Inflammatory macrophage treated with lipopolysaccharide for 1 hour (primary cell): ENCODE measurements at places on chromosomes 6 and 20.
A peak's percentile ranks its signal among the peaks of the same experiment; 100 is the strongest.

GRCh38 chr6:43247114-43247999 lies 4.1 kb downstream of the TTBK1 start:
- DNase-seq = peak; percentile 55

DNA sequence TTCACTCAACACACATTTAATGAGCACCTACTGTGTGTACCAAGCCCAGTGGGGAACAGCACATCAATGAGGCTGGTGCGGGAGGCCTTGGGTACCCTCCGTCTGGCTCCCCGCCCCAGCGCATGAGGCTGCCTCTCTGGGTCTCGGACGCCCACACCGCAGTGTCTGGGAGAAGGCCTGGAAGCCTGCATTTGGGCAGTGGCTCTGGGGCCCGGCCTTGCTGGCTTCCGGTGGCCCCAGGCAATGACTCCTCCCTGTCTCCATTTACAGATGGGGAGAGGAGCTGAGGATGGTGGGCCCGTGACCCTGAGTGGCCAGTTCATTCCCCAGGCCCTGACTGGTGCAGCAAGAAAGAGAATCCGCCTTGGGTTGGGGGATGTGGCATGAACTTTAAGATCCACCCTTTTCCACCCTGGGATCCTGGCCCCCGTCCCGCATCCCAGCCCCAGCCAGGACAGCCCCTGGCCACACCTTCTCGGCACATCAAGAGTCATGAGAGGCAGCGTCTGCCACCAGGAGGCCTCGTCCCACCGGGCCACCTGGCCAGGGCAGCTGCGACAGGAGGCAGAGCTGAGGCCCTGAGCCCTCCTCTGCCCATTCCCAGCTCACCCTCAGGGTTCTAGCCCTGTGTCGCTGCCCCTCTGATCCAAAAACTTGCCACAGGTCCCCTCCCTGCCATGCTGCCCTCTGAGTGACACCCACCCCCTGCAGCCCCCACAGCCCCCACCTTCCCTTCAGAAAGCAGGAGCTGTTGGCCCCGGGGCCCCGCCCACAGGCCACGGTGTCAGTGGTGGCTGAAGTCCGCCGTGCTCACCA lies 17.5 kb upstream of the MRGBP start:
- no peak for DNase-seq

GRCh38 chr6:21829126-21829525 lies 235.6 kb downstream of the SOX4 start:
- no peak for DNase-seq

DNA sequence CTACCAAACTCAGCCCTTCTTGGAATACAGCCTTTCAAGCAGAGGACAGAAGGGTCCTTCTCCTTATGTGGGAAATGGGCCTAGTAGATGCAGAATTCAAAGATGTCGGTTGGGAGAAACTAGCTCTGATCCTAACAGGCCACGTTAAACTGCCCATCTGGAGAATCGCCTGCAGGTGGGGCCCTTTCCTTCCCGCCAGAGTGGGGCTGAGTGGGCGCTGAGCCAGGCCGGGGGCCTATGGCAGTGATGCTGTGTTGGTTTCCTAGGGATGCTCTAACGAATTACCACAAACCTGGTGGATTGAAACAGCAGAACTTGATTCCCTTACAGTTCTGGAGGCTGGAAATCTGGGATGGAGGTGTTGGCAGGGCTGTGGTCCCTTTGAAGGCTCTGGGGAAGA lies 9.1 kb downstream of the MAPK13 start:
- no peak for DNase-seq

- DNase-seq = no peak
These were observed 33.9 kb downstream of the RIPOR2 start for GRCh38 chr6:24901698-24902328.

GRCh38 chr6:32890831-32891230 lies 36.8 kb downstream of the PSMB9 start:
- DNase-seq = peak; percentile 40

DNA sequence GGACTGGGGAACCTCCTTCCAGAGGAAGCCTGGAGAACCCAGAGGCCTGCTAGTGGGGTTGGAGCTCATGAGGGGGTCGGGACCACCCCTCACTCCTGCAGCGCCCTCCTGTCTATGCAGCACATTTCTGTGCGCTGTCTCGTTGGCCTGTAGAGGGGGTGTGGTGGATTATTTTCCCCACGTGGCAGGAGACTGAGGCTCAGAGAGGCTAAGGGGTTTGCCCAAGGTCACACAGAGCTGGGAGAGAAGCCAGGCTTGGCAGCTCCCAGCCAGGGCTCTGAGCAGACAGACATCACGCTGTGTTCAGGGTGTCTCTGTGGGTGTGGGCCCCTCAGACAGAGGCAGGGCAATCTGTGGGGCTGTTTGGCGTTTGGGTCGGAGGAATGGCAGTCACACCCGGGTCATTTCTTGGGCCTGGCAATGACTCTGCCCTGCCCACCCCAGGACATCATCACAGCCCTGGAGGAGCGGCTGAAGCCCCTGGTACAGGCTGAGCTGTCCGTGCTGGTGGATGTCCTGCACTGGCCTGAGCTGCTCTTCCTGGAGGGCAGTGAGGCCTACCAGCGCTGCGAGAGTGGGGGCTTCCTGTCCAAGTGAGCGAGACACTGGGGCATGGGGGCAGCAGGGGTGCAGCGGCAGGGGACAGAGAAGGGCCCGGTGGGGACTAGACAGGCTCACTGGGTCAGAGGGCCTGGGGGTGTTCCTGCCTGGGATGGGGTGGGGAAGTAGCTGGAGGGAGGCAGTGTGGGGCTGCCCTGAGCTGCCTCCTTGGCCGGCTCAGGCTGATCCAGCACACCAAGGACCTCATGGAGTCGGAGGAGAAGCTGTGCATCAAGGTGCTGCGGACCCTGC lies 27.7 kb downstream of the UQCC2 start:
- DNase-seq = no peak

GRCh38 chr20:36848078-36848660 lies 27.8 kb upstream of the TLDC2 start:
- no peak for DNase-seq

DNA sequence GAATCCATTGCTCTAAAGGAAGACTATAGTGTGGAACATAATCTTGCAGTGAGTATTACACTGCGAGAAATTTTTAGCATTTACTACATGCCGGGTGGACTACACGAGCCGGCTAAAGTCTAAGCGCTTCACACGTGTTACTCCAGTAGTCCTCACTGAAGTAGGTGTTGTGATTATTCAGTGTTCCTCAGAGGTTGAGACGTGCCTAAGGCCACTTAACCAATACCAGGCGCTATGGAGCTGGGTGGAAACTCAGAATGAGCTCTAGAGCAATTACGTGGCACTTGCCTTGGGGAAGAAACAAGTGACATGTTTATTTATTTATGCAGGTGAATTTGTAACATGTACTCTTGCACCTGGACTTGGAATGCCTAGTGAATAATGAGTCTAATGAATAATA lies 46.4 kb downstream of the SASH1 start:
- DNase-seq = no peak

DNA sequence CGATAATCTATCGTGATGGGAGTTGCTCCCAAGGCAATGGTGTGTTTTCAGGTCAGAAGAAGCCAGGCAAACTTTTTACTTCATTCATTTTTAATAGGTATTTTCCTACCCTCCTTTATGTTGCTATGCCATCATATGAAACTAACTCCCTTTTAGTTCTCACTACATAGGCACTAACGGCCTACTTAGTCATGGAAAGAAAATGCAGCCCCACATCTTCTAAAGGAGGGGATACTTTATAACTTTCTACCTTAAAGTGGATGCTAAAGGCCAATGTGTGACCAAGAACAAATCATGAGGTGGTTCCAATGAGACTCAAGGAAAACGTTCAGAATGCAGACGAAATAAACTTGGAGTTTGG lies 193.8 kb downstream of the FOXA2 start:
- no peak for DNase-seq
